ENCODE measurements at places on chromosomes 3 and 15.

GRCh38 chr3:34646911-34647460 is 848.6 kb downstream of the PDCD6IP start:
- DNase-seq, result no peak

- no peak for DNase-seq
These were observed 22.3 kb downstream of the GMNC start for GRCh38 chr3:190840146-190840545.

GRCh38 chr3:49803465-49804140 is 542 bp downstream of the INKA1 start:
- peak; percentile 60 for DNase-seq

DNA sequence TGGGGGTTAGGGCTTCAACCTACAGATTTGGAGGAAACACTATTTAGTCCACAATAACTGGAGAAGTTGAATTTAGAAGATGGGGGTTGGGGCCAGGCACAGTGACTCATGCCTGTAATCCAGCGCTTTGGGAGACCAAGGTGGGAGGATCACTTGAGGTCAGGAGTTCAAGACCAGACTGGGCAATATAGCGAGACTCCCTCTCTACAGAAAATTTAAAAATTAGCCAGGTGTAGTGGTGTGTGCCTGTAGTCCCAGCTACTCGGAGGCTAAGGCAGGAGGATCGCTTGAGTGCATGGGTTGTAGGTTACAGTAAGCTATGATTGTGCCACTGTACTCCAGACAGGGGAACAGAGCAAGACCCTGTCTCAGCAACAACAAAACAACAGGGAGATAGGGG is 5.0 kb upstream of the DYNLT2B start:
- DNase-seq, result no peak

DNA sequence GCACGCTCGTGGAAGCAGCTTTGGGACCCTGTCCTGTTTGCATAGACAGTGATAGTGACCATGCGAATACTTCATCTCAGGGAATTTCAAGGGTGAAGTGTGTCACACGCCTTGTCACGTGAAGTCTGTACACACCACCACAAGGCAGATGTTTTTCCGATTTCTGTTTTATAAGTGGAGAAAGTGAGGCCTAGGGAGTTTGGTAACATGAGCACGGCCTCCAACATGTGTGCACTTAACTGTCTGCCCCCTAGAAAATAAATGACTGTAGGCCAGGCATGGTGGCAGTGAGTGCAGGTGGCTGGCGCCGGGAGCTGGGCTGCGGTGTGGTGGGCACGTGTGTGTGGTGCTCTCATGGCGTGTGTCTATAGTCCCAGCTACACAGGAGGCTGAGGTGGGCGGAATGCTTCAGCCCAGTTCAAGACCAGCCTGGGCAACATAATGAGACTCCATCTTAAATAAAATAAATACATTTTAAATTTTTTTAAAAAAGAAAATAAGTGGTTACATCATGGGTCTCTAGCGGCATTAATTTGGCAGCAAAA is 42.0 kb downstream of the WHAMM start:
- no peak for DNase-seq

GRCh38 chr3:66639809-66640356 is 139.1 kb upstream of the LRIG1 start:
- no peak for DNase-seq

DNA sequence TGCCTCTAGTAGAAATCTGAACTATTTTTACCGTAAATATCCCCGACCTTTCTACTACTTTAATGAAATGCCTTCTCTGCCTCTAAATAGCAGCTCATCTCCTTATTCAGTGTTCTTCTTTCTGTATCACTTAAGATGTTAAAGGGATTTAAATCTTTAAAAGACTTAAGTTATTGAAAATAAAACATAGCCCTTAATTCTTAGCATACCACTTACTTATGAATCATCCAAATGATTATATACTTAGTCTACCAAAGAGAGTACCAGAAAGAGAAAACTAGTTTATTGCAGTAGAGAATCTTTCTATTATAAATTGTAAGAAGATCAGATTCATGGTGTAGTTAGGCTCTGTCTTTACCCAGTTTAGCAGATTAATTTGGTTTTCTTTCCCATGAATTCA is 802.0 kb downstream of the TBL1XR1 start:
- DNase-seq, result no peak

GRCh38 chr15:80059786-80060355 is 395 bp downstream of the ZFAND6 start:
- peak; percentile 21 for DNase-seq

- DNase-seq, result no peak
These were observed 54.0 kb upstream of the SLCO2A1 start for GRCh38 chr3:134083626-134084241.

DNA sequence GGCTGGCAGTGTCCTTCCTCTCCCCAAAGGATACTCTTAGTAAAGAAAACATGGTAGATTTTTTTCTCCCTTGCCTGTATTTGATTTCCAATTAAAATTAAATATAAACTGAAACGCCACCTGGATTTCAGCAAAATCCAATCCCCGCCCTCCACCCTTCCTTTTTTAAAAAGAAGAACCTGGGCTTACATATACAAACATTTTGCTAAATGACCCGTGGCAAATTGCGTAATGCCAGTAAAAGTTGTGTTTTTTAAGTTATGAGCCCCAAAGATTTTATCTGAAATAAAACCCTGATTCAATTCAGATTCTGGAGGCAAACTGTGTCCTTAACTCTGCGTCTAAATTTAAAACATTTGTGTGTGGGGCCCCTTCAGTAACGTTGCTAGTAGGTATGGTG is 403.0 kb downstream of the FOXP1 start:
- DNase-seq, result no peak

DNA sequence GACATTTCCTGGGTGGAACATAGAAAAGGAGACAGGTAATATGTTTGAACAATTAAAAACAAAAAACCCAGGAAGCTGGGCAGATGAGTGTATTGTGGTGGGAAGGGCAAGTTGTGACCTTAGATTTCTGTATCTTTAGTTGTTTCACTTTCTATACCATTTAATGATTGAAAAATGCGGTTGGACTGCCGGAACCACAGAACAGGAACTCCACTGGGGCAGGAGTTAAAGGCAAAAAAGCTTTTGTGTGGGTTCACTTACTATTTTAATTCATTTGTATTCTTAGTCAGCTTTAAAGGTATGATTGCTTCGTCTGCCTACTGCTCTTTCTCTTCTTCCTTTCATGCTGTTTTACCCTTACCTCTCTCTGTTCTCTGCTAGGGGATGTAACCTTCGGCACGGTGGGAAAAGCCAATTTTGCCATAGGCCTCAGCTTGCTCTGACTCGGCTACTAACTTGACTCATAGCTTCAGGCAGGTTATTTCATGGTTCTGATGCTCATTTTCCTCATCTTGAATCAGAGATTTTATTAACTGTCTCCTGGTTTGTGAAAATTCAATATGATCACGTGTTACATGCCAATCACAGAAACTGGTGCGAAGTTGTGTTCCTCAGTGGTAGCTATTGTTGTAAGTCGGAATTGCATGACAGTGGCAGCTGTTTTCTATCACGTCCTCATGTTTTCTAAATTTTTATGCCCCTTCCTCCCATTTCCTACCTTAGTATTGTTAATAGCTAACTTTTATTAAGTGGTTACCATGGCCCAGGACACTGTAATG is 1.6 kb upstream of the MCTP2 start:
- DNase-seq, result no peak

DNA sequence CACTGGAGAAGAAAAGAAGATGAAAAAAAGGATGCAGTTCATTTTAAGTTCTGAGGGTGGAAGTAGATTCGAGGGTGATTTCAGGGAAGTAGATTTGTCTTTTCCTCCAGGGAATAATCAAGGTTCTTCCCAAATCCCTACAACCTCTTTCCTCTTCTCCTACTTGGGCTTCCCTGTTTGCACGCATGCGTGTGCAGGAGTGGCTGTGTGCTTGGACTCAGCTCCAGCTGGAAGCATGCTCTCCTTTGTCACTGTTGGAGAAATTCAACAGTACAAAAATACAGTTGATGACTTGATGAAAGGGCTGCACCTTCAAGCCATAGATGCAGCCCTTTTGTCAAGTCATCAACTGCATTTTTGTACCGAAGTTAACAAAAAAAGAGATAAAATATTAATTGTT is 3.8 kb downstream of the OR5K2 start:
- DNase-seq, result no peak

DNA sequence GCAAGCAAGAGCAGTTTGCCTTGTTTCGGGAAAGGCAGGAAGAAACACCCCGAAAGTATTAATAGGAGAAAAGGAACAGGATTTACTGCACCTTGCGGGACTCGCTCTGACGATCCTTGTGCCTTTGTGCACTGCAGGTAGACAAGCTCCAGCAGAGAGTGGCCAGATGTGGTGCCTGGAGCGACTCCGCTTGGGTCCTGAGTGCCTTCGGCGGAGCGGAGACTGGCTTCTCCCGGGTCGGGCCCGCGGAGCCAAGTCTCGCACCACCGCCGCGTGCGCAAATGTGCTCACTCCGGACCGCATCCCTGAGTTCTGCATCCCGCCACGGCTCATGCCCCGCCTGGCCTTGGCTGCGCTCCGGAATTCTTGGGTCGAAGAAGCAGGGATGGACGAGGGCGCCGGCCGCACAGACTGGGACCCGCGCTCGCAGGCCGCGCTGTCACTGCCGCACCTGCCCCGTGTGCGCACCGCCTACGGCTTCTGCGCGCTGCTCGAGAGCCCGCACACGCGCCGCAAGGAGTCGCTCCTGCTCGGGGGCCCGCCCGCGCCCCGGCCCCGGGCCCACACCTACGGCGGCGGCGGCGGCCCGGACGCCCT is 769 bp downstream of the C2CD4A start:
- DNase-seq, result no peak

DNA sequence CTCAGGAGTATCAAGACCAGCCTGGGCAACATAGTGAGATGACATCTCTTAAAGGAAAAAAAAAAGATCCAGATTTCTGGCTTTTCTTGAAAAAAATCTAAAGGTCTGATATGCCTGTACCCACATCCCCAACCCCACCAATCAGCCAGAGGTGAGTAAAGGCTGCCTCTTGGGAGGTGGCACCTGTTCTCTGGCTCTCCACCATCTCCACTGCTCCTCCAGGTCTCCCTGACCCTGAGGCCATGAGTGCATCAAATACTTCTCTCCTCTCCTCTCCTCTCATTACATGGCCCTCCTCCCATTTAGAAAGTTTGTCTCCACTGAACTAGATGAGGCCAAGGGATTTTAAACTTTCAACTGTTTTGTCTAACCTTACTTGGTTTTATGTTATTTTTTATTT is 5.2 kb downstream of the SIAH2 start:
- no peak for DNase-seq

- no peak for DNase-seq
These were observed 88.4 kb downstream of the DGKG start for GRCh38 chr3:186273586-186273985.

DNA sequence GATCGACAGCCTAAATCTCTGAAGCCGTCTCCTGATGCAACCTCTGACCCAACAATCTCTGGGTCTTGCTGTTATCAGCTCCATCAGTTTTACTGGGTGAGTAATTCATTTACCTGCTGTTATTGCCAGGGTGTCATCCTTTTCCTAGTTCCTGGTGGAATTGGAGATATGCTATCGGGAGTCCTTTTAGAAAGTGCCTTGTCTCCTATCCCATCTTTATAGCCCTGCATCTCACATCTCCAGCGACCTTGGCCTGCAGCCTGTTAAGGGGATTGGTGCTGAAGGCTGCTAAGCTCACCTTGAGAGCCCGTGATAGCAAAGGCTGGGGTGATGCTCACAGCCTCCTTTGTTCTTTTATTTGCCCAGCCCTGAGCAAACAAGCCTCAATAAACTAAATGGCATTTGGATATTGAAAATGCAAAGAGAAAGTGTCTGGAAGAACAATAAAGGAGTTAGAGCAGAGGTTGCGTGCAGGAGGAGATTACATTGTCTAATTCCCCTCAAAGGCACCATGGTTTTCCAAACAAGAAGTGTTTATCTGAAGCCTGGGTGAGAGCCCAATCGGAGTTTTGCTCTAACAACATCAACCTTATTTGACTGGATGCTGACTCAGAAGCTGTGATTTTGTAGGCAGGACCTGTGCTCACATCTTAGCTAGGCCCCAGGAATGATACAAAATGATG is 101.8 kb downstream of the RPLP1 start:
- no peak for DNase-seq

- no peak for DNase-seq
These were observed 7.3 kb downstream of the MYO5C start for GRCh38 chr15:52288051-52288942.

GRCh38 chr15:73930371-73930770 is 4.1 kb downstream of the LOXL1 start:
- DNase-seq, result peak; percentile 80

- DNase-seq, result no peak
These were observed 5.0 kb downstream of the SLC25A38 start for GRCh38 chr3:39388153-39388552.

GRCh38 chr3:184183679-184184078 is 2.3 kb upstream of the ABCF3 start:
- no peak for DNase-seq

DNA sequence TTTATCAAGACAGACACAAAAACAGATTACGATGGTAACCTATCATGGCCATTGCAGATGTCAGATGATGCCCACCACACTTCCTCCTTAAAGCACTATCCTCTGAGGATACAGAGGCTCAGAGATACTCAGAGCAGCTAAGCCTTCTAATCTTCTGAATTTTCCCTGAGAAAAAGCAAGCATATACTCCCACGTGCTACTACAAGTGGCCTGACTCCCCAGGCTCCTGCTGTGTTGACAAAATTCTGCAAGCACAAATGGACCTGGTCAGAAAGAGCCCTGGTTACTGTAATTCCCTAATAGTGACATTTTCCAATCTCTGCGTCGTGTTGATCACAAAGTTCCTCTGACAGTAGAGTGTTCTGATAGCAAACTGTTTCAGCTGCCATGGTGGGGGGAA is 207.1 kb downstream of the KCNMB2 start:
- DNase-seq, result no peak

GRCh38 chr3:49271047-49271446 is 6.0 kb downstream of the C3orf62 start:
- DNase-seq, result no peak

DNA sequence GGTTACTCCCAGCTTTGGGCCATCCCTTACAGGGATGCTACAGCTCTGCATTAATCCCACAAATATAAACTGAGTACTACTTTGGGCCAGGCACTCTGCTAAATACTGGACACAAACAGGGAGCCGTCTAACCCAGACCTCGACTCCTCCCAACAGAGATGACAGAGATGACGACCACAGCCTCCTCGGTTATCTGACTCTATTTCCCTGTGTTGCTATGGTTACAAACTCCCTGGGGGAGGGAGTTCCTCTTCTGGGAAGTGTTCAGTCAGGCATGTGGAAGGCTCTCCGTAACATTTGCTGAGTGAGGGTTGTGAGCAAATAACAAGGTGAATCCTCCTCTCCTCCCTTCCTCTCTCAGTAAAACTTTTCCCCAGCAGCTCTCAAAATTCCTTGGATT is 6.7 kb upstream of the CMTM7 start:
- peak; percentile 25 for DNase-seq

DNA sequence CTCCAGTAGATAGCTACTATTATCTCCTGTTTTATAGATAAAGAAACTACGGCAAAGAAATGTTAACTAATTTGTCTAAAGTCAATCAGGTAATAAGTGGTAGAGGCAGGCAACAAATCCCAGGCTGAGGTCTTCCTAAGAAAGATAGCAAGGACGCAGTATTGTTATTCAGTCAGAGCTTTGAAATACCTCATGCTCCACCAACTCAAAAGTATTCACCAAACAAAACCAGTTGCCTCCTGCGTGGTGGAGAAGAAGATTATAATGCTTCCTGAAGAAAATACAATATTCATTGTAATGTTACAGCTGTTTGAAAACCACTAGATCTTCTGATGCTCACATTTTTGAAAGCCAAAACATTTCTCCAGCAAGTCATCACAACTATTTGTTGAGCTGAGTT is 138.2 kb upstream of the CNTN4 start:
- DNase-seq, result no peak

GRCh38 chr3:36959821-36960220 is 15.0 kb upstream of the TRANK1 start:
- DNase-seq, result no peak
